T47D (cell line): ENCODE measurements at places on chromosomes 3 and 15.

DNA sequence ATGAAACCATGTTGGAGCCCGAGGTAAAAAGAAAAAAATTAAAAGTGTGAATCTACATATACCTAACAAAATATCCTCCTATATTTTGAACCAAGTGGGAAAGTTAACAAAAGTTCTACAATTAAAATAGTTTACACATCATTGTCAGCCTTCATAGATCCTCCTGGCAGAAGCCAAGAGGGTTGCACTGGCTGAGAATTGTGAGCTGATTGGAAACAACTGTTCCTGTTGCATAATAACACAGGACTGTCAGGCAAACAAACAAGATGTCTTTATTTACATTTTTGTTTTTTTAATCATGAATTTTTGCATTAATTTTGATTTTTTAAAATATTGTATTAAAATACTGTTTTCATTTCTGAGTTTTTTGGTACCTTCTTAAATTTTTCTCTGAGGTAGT is 215.2 kb upstream of the MME start:
- no peak for DNase-seq

DNA sequence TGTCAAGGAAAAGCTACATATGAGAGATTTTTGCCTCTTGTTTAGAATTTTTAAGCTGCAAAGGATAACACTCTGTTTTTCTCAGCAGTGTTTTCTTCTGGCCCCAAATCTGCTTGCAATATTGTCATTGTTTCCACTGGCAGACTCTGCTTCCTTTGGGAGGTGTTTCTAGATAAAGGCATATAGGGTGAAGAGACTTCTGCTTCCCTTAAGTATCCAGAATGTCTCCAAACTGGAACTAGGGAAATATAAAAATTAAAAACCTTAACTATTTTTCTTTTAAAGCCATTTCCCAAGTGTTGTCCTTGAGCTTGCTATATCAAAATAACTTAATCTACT is 225.8 kb downstream of the CGGBP1 start:
- no peak for DNase-seq

- no peak for DNase-seq
Observed at GRCh38 chr15:91338766-91339165, 238.7 kb downstream of the SV2B start.

DNA sequence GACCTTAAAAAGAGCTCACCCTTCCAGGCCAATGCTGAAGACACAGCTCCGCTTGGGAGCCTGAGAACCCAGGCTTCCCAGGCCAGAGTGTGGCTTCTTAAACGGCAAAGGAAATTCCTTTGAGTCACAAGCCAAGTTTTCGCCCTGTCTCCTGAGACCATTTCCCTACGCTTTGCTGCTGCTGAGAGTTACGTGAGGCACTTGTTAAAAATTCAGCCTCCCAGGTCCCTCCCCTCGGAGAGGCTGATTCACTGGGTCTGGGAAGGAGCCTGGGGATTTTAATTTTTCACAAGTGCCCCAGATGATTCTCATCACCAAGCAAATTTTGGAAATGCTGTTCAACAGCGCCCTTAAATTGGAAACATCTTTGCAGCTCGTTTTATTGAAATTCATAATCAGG is 25.5 kb downstream of the RLBP1 start:
- no peak for DNase-seq

DNA sequence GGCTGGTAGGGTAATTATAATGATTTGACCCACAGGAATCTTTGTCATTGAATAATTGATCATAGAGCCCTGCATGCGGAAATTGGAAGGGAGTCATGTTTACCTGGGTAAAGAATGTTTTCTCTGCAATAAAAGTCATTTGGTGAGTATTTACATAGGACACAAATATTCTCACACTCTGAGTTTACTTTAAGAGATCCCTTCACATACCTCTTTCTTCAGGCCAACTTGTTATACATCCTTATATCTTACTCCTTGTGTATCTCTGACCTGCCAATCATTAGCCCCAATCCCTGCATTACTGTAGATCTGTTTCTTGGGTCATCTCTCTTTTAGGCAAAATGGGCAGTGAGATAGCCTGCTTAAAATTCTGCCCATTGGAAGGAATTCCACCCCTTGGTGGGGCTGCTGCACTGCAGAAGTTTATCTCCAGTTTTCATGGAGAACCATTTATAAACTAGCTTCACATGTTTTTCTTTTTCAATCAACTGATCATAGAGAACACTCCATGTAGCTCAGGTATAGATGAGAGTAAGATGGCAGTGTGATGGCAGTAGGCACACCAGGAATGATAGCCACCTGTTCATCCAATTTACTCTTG is 46.2 kb downstream of the ILDR1 start:
- peak; percentile 13 for DNase-seq

- peak; percentile 63 for DNase-seq
Observed at GRCh38 chr3:4245671-4246070, 57.5 kb upstream of the SETMAR start.

DNA sequence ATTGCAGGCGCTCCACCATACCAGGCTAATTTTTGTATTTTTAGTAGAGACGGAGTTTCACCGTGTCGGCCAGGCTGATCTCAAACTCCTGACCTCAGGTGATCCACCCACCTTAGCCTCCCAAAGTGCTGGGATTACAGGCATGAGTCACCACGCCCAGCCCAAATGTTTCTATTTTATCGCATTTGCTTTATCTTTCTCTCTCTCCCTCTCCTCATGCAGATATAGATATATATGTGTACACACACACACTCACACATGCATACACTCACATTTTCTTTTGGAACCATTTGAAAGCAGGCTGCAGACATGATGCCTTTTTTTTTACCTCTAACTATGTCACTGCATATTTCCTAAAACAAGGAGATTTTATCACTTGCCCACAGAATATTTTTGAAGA is 7.3 kb upstream of the MCCC1 start:
- no peak for DNase-seq

GRCh38 chr3:114499976-114500375 is 206.1 kb downstream of the TIGIT start:
- DNase-seq: no peak

DNA sequence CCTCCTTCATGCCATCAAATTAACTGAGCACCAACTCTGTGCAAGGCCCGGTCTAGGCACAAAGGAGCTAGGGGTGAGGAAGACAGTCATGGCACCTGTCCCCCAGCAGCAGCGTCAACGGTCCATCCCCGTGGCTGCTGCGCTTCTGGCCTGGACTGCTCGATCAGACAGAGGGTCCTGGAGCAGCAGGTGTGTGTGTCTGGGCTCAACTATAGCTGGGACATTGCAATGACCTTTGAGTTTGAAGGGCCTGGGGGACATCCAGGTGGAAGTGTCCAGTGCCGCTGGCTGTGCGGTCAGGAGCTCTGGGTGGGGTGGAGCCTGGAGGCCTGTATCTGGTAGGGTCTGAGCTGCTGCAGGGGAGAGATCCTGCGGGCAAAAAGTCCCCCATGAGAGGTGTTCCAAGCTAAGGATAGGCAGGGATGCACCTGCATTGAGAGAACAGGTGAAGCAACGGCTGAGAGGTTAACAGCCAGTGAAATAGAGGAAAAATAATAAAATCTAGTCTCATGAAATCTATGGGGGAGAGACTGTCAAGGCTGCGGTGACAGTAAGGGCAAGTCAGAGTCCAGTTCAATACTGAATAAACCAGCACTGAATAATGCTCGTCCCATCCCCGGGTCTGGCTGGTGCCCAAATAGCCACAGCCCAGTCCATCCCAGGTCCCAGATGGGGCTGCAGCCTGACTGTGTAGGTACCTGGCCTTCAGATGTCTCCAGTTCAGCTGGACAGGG is 25.4 kb upstream of the SLC41A3 start:
- no peak for DNase-seq

DNA sequence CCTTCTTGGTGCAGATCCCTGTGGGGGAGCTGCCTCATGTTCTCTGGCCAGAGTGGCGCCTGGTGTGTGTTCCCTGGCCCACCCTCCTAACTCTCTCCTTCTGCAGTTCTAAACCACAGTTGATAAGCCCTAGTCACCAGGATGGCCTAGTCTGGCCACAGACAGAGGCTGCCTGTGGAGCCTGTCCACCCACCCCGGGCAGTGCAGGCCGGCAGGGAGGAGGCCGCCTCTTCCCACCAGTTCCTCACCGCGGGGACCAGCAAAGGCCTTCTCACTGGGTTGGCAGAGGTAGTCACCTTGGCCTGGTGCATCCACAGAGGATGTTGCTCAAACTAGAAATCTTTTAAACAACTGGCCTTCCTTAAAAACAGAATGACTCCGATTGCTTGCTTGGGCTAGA is 276.4 kb upstream of the TTC14 start:
- no peak for DNase-seq

- no peak for DNase-seq
Observed at GRCh38 chr3:155619118-155619915, 125.6 kb downstream of the PLCH1 start.

DNA sequence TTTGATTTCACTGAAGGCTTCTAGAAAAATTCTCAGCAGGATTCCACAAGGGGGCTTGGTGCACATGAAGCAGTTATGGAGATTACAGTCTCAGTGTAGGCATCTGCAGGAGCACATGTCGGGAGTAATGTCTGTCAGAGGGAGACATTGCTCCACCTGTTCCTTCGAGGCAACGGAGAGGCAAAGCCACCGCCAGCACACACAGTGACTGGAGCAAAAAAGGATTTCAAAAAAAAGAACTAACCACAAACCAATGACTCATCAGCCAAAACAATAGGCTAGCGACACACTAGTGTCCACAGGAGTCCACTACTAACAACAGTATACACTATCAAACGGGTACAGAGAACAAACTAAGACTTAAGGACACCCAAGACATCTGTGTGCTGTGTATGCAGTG is 68.9 kb downstream of the NPTN start:
- DNase-seq: no peak

DNA sequence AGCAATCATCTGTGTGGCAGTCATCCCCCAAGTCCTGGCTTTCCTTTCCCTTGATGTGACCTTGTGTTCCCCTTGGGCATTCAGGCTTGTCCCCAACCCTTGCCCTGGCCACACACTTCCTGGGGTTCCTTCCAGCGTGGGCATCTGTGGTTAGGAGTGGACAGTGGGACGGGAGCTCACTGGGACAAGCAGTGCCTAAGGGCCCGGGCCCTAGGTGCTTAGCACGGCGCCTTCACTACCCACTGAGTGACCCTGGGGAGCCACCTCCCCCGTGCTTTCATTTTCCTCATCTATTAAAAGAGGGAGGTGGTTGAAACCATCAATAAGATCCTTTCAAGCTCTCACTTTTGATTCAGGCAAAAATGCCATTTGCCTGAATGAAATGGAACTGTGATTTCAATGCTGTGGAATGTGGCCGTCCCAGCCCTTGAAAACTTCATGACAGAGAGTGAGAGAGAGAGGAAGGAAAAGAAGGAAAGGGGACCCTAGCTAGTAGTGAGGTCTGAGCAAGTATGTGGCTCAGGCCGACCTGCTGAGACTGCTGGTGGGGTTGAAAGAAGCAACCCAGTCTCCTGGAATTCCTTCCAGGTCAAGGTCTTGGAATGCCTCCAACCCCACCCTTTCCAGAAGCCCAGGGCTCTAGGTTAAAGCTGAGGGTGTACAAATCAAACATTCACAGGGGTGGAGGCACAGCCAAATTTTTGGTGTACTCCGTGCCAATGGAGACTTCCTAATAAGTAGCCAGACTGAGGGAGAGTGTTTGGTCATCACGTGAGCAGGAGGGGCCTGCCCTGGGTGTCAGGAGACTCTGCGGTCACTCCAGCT is 302.9 kb downstream of the TLE3 start:
- peak; percentile 28 for DNase-seq

GRCh38 chr3:190048932-190049441 is 71.7 kb downstream of the P3H2 start:
- no peak for DNase-seq

- DNase-seq: peak; percentile 63
Observed at GRCh38 chr3:25427942-25428788, at the start of gene RARB. Gene RARB (plus strand): TSS chr3:25428263. CDS start chr3:25428732, 469 bp downstream.
